ENCODE measurements at places on chromosomes 5 and 9.

- DNase-seq = no peak
Measured at GRCh38 chr5:57816108-57816507, 333.5 kb upstream of the ACTBL2 start.

DNA sequence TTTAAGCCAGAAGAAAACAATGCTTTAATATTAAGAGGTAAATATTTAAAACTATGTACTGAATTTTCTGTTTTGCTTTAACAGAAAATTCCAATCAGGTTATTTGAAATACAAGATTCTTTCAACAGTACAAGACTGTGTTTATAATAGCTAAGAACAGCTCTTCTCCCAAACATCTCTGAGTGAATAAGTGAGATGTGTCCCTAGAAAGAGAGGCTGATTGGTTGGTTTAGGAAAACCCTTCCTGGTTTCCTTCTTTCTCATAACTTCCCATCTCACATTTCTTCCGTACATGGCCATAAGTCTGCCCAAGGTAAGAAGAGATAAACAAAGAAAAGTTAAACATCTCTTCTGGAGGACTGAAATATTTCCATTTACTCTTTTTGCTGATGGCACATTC, 145.9 kb downstream of the FANCC start:
- DNase-seq = no peak

GRCh38 chr9:111917980-111918379, 21.4 kb downstream of the UGCG start:
- DNase-seq = no peak

DNA sequence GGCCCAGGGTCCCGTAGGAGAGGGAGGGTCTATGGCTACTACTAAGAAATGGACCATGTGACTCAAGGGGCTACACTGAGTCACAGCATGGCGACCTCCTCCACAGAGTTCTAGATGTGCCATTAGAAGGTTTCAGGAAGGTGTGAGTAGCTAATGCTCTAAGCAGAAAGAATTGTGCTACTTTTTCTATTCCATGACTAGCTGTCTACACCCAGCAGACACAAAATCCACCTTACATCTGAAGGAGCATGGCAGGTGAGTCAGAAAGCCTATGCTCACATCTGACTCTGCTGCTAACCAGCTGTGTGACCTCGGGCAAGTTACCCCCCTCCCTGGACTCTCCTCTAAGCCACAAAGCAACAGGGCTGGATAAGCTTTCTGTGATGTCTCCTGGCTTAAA, 14.4 kb upstream of the MEIKIN start:
- DNase-seq = no peak

GRCh38 chr9:84153885-84154284, 173.3 kb downstream of the RMI1 start:
- DNase-seq = no peak

Measured in CD4-positive, alpha-beta T cell treated with Interleukin-12 subunit alpha and Interleukin-12 subunit beta, for 1 hour (primary cell).